Nephron progenitor cell (in vitro differentiated cells): ENCODE measurements at places on chromosomes 4 and X.

GRCh38 chr4:38784141-38784540, 1.4 kb upstream of the TLR10 start:
- no peak for DNase-seq
- H3K36me3 ChIP-seq = no peaks in the 10 kb centered on the region
- no peak overlapping the region for H3K4me3 ChIP-seq
- no peak overlapping the region for H3K27ac ChIP-seq

GRCh38 chr4:179585761-179586160, 2143.5 kb upstream of the AGA start:
- no peaks in the 10 kb centered on the region for H3K36me3 ChIP-seq
- DNase-seq = no peak
- H3K4me3 ChIP-seq = no peak overlapping the region
- H3K4me1 ChIP-seq = no peaks in the 10 kb centered on the region
- peaks cover 3% of the 10 kb centered on the region for H3K27me3 ChIP-seq
- no peak overlapping the region for H3K27ac ChIP-seq

DNA sequence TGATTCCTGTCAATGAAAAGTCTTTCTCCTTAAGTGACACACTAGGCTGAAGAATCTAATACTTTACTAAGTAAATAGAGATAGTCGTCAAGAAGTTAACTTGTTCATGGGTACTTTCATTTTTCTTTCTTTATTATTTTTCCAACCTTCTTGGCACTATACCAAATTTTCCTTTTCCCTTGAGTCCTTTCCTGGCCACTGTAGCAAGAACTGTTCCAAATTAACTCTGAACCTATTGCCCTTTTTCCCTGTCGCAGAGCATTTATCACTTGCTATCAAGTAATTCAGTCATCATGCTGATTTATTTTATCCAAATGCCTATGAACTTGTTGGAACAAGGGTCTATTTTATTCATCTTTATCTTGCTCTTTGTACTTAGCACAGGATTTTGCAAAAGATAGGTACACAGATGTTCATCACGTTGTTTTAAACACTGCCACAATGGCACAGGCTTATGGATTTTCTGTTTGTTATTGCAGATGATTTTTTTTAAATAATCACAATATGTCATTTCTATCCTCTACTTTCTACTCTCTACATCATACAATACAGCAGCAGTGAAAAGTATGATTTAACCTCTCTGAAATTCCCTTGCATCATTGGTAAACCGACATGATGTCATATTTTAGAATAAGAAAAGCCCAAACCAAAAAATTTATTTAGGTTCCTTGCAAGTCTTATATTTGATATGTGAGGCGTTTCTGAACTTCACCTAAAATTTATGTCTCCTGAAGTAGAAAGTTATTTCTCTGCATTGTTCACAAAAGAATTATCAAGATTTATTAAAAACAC, 2352.3 kb downstream of the PCDH7 start:
- H3K4me3 ChIP-seq = no peak overlapping the region
- H3K36me3 ChIP-seq = no peaks in the 10 kb centered on the region
- peaks cover 4% of the 10 kb centered on the region for H3K4me1 ChIP-seq

DNA sequence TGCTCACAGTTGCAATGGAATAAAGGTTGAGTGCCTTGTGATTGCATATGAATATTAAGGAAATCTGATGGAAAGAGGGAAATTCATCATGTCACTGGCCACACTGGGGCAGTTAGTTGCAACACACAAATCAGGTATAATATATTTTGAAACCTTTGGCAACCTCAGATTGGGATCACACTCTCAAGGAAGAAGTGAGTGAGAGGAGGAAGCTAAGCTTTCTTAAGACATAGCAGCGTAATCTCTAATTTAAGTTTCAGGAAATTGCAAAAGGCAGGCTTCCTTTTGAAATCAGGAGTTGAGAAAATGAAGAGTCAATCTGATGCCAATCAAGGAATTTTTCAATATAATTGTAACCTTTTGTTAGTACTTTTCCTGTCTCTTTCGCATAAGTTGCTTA, 12.3 kb upstream of the CLTRN start:
- no peaks in the 10 kb centered on the region for H3K4me1 ChIP-seq
- H3K4me3 ChIP-seq = no peak overlapping the region
- no peak overlapping the region for H3K27ac ChIP-seq
- DNase-seq = no peak
- H3K36me3 ChIP-seq = peaks cover 5% of the 10 kb centered on the region

GRCh38 chr4:48698029-48698971, 81.8 kb downstream of the FRYL start:
- peak overlapping the region; percentile 36 for H3K27ac ChIP-seq
- H3K36me3 ChIP-seq = peaks cover 24% of the 10 kb centered on the region
- peaks cover 24% of the 10 kb centered on the region for H3K4me1 ChIP-seq
- DNase-seq = no peak
- H3K27me3 ChIP-seq = no peaks in the 10 kb centered on the region

- H3K27ac ChIP-seq = no peak overlapping the region
- H3K4me1 ChIP-seq = no peaks in the 10 kb centered on the region
- no peak for DNase-seq
- H3K36me3 ChIP-seq = no peaks in the 10 kb centered on the region
- H3K27me3 ChIP-seq = no peaks in the 10 kb centered on the region
These were observed 300.4 kb upstream of the RPS6KA3 start for GRCh38 chrX:20567108-20567507.

DNA sequence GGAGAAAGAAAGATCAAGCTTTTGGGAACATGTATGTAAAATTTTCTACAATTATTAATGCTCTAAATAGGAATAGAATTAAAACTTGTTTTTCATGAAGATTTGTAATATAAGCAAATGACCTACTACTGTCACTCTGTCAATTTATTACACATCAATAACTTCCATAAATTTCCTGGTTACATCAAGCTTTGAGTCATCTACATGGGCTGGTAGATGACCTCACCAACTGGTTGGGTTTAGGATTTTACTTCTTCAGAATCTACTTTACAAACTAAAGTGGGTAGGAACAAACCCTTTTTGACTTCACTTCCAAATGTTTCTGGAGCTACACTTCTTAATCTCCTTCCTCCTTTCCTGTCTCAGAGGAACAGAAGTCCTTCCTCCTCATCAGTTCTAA, 12.0 kb upstream of the LRAT start:
- no peaks in the 10 kb centered on the region for H3K36me3 ChIP-seq
- H3K27me3 ChIP-seq = peaks cover 13% of the 10 kb centered on the region
- no peaks in the 10 kb centered on the region for H3K4me1 ChIP-seq
- no peak overlapping the region for H3K27ac ChIP-seq
- DNase-seq = no peak
- no peak overlapping the region for H3K4me3 ChIP-seq

DNA sequence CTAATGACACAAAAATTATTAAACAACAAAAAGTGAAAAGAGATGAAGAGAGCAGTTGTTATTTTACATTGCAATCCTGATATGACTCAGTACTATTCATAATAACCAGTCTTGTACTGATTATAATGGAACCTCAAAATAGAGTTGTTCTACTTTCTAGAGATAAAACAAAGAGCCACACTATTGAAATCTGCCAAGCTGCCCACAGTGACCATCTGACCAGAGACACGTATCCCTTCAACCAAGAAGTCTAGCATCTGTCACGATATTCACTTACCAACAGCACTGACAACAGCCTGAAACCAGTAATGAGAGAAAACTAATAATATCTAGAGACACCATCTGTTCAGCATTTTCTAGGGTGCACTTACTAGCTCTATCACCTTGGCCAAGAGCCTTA, 466.7 kb downstream of the NKX6-1 start:
- H3K27me3 ChIP-seq = peaks cover 10% of the 10 kb centered on the region
- no peaks in the 10 kb centered on the region for H3K4me1 ChIP-seq
- H3K27ac ChIP-seq = no peak overlapping the region
- no peak overlapping the region for H3K4me3 ChIP-seq
- no peaks in the 10 kb centered on the region for H3K36me3 ChIP-seq
- DNase-seq = no peak

- H3K27me3 ChIP-seq = no peaks in the 10 kb centered on the region
- no peak for DNase-seq
- H3K36me3 ChIP-seq = no peaks in the 10 kb centered on the region
- no peak overlapping the region for H3K27ac ChIP-seq
These were observed 6.5 kb upstream of the SLITRK4 start for GRCh38 chrX:143642426-143642825.

- DNase-seq = no peak
- H3K36me3 ChIP-seq = no peaks in the 10 kb centered on the region
- H3K4me1 ChIP-seq = no peaks in the 10 kb centered on the region
- H3K27ac ChIP-seq = no peak overlapping the region
- H3K4me3 ChIP-seq = no peak overlapping the region
These were observed 163.3 kb upstream of the IL15 start for GRCh38 chr4:141473026-141473540.

DNA sequence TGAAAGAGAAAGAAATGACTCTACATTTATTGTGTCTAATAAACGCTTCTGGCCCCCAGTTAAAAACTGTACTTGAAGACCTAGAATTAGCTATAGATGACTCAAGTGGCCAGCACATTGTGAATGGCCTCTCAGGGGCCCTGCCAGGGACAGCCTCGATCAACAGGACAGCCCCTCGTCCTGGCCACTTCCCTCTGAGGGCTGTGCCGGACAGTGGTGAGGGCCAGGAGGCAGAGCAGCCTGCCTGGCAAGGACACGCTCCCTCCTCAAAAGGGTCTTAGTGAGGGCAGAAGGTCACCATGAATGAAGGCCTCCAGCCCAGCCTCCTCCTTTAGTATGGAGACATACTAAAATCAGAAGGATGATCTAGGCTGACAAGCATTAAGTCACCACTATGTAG, 16.5 kb downstream of the RNF212 start:
- peaks cover 55% of the 10 kb centered on the region for H3K27me3 ChIP-seq
- no peak overlapping the region for H3K27ac ChIP-seq
- H3K4me1 ChIP-seq = peaks cover 17% of the 10 kb centered on the region
- no peak overlapping the region for H3K4me3 ChIP-seq

DNA sequence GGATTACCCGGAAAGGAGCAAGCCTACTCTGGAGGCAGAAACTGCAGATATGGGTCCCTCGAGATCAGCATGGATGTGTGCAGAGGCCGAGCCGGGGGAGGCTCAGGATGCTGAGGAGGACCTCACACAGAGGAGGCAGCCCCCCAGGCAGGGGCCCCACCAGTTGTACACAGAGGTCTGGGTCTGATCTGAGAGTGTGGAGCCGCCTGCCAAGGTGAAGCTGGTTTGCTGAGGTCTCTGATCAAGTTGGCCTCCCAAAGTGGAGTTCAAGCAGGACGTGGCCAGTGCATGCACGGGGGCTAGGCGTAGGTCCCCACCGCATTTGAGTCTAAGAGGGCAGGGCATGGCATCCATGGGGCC, 35.0 kb downstream of the ACOX3 start:
- DNase-seq = no peak
- no peak overlapping the region for H3K4me3 ChIP-seq
- no peak overlapping the region for H3K27ac ChIP-seq
- peaks cover 7% of the 10 kb centered on the region for H3K27me3 ChIP-seq
- H3K4me1 ChIP-seq = peaks cover 14% of the 10 kb centered on the region
- peaks cover 52% of the 10 kb centered on the region for H3K36me3 ChIP-seq

- H3K4me1 ChIP-seq = peaks cover 23% of the 10 kb centered on the region
- no peak for DNase-seq
- no peaks in the 10 kb centered on the region for H3K27me3 ChIP-seq
- no peaks in the 10 kb centered on the region for H3K36me3 ChIP-seq
- no peak overlapping the region for H3K27ac ChIP-seq
These were observed 597.2 kb upstream of the GRIA3 start for GRCh38 chrX:122586831-122587230.

DNA sequence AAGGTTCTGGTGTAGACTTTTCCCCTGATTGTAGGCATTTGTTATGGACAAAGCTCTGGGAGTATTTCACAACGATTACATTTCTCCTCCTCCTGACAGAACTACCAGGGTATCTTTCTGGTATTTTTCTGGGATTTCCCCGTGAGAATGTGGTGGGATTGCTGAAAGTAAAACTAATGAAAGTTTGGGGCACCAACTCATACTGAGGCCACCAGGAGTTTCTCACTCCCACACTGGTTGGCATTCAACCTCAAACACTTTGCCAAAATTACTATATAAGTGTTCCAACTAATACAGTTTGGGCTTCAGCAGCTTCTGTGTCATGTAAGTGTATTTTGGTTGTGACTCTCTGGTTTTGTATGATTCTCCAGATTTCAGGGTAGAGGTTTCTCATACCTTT, 855.1 kb downstream of the GLUD2 start:
- H3K27ac ChIP-seq = no peak overlapping the region
- DNase-seq = no peak
- no peak overlapping the region for H3K4me3 ChIP-seq
- no peaks in the 10 kb centered on the region for H3K36me3 ChIP-seq

DNA sequence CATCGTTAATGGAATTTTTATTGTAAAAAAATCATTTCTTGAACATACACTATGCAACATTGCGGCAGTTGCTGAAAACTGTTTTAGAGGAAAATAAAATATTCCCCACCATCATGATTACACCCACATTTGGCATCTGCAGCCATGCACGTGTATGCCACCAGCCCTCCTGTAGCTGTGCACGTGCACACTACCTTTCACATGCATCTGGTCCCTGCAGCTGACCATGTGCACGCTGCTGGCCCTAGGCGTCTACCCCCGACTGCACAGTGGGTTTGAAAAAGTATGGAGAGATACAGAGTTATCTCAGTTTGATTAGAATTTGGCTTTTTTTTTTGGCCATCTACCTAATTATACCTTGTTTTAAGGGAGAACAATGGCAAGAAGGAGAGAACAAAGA, 569.8 kb upstream of the IGFBP7 start:
- DNase-seq = no peak
- no peak overlapping the region for H3K27ac ChIP-seq
- H3K4me1 ChIP-seq = peaks cover 15% of the 10 kb centered on the region
- H3K4me3 ChIP-seq = no peak overlapping the region

DNA sequence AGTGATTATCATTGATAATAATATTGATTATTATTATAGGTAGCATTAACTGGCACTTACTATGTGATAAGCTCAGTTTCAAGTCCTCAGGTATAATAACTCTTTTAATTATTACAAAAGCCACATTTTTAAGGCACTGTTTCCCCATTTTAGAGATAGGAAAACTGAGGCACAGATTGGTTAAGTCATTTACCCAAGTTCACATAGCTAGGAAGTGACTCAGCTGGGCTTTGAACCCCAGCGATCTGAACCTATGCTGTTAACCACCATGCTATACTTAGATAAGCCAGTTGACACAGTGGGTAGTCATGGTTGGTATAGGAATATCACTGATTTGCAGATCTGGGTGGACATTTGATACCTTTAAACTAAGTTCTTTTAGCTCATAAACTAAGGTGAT, 110.4 kb downstream of the FRAS1 start:
- no peak overlapping the region for H3K27ac ChIP-seq
- H3K27me3 ChIP-seq = peaks cover 3% of the 10 kb centered on the region
- no peak overlapping the region for H3K4me3 ChIP-seq
- H3K36me3 ChIP-seq = no peaks in the 10 kb centered on the region
- DNase-seq = no peak
- H3K4me1 ChIP-seq = peaks cover 33% of the 10 kb centered on the region
